Tibial nerve (tissue), 4 donors: ENCODE measurements at places on chromosomes 2 and 18. TPM values are rescaled to one million over a fixed set of nuclear protein-coding genes. Genes with fewer than 3 reads are reported as not detected.

DNA sequence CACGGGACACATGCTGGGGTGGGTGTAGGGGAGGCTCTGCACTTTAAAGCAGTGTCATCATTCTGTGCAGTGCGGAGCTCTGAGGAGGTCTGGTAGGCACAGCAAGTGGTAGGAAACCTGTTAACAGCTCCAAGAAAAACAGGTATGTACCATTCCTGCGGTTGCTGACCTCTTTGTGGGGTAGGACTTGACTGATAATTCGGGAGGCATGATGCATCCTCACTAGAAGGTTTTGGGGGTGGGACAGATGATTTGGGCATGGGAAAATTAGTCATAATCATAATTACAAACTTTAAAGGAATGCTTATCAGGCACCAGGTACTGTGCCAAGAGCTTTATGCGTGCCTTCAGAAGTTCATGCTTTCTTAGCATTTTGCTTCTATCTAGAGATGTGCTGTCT, 9.7 kb downstream of the DOK1 start:
- DNase-seq = no peak

Gene MYO7B
- total RNA-seq = not detected

Gene KCTD18
- 24.7 TPM for total RNA-seq

Gene ACMSD
- total RNA-seq = not detected

Gene UGT1A9
- not detected for total RNA-seq

- no peak for DNase-seq
These were observed 199.7 kb downstream of the PIEZO2 start for GRCh38 chr18:10949655-10950054.

DNA sequence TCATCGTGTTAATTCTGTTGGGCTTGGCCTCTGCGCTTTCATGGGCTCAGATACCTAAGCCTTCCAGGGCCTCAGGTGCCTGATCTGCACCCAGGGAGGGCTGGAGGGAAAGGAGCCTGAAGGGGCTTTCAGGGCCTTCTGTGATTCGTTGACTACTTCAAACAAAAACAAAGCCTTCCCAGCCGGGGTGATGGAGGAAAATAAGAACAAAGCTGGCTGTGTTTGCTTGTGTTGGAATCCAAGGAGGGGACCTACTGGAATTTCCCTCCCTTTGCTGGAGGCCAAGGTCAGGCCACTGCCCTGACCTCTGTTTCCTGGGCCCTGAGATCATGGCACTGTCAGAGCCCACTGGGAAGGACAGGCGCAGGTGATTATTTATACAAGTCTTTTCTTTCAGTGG, 135.3 kb downstream of the KLHL29 start:
- no peak for DNase-seq

Gene RNF125
- 7.3 TPM for total RNA-seq

DNA sequence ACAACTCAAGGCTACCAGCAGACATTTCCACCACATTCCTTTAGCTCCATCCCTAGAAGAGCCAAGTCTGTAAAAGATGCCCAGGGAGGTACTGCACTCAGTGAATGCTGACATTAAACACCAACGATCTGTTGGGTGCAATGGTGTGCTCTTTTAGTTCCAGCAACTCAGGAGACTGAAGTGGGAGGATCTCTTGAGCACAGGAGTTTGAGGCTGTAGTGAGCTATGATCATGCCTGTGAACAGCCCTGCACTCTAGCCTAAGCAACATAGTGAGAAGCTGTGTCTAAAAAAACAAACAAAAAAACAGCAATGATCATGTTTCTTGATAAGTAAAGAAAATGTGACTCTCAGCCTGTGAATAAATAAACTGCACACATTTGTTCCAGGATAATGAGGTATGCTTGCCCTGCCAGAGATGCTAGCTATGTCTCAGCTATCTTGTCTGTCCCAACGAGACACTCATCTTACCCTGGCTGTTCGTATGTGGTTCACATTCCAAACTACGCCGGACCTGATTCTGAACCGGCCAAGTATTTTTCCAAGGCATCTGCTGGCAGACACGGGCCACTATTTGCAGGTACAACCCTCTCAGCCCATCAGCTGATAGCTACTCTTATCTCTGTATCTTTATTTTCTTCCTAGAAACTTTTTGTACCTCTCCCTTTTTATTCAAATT, 21.8 kb downstream of the TMEM182 start:
- DNase-seq = no peak
